Stimulated activated CD8-positive, alpha-beta memory T cell treated with anti-CD3 and anti-CD28 coated beads, Interleukin-7, amount 100 ng/mL, for 1 hour (primary cell): ENCODE measurements at places on chromosomes 6 and 20.

DNA sequence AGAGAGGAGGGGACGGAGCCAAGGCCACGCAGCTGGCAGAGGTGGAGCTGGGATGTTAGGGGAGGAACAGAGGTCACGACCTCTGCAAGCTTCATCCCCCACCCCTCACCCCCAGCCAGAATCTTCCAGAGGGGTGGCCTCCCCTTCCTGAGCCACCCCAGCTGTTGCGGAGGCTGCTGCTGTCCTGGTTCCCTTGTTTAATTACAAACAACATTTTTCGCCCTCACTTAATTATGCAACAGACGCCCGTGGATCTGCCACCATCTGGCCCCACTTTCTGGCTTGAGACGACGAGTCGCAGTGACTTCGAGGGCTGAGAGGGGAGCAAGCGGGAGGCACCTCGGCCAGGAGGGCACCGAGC, 153.7 kb upstream of the PTPN1 start:
- no peak for DNase-seq

- DNase-seq: peak; percentile 44
Observed at GRCh38 chr20:41135187-41135887, 2.0 kb upstream of the PLCG1 start.

GRCh38 chr20:35823937-35824336, 52.1 kb downstream of the PHF20 start:
- no peak for DNase-seq

- DNase-seq: no peak
Observed at GRCh38 chr20:44331201-44331600, 5.6 kb upstream of the R3HDML start.

DNA sequence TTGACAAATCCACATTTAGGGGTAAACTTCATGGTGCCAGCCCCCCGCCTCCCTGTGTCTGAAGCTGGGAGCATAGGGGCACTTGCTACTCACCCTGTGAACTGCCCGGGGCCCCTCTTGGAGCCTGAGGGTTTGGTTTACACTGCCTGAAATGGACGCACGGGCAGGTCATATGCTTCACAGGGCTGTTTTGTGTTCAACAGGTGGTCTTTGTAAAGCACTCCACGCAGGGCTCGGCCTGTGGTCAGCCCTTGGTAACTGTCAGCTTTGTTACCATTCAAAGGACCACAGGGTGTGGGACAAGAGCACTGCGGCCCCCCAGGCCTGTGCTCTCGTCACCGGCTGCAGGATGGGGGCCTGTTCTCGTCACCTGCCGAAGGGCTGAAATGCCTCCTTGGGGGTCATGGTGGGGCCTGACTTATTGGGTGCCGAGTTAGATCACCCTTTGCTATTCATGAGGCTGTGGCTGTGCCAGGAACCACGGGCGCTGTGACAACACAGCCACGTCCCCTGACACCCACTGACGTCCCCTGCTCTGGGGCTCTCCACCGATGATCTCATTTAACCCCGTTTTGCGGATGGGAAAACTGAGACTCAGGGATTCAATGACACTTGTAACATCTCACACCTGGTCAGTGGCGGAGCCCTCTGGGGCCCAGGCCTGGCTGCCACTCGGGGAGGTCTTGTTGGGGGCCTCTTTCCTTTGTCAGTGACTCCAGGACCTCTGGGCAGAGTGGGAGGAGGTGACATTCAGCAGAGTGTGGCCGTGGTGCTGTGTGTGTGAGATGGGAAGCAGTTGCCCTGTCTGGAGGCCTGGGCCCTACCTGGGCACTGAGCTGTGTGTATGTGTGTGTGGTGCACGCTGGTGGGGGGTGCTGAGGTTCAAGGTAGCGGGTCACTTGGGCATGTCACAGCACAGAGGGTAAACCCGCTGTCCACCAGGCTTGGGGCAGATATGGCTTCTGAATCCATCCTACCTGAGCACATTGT, 24.9 kb downstream of the ZBP1 start:
- no peak for DNase-seq

GRCh38 chr6:11812439-11812838, 33.8 kb upstream of the ADTRP start:
- no peak for DNase-seq

GRCh38 chr6:42078386-42078785, 28.1 kb downstream of the TAF8 start:
- no peak for DNase-seq

DNA sequence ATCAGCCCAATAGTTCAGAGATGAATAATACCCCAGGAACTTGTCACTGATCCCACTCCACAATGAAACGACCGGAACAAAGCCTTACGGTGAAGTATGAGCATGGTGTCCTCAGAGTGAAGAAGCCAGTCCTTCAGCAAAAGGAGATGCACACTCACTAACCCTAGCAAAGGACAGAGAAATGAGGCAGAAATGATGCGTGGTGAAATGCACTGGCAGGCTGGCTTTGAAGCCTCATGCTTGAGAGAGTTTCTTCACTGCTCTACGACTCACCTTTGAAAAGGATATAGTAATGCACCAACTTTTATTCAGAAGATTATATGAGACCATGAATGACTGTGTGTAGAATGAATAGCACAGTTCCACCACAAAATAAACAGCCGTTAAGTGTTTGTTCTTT, 74.8 kb downstream of the PHACTR1 start:
- DNase-seq: no peak

DNA sequence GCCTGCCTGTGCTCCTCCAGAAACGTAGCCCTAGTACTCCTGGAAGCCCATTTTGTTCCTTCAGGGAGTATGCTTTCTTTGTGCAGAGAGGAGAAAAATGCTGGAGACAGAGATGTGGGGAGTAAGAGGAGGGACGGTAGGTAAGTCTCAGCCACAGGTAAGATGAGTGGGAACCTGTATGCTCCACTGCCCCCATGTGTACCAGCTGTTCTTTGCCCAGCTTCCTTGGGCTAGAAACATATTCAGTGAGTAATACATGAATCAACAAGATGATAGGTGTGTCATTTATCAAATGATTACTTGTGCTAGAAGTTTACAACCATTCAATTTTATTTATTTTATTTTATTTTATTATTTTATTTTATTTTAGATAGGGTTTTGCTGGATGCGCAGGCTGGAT, 13.6 kb upstream of the CEP85L start:
- DNase-seq: no peak

DNA sequence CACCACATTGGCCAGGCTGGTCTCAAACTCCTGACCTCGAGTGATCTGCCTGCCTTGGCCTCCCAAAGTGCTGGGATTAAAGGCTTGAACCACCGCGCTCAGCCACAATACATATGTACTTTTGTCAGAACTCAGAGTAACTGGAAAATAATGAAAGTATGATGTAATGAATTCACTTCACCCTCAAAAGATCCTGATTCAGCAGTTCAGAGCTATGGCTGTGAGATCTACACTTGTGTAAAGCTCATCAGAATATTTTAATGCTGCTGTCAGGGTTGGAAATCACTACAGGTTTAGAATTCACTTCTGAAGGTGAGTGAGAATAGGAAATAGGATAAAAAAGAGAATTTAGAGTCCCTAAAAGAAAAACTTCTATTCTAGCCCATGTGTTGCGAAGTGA, 464.5 kb upstream of the NRSN1 start:
- DNase-seq: no peak

GRCh38 chr20:2507464-2507863, 1.3 kb downstream of the ZNF343 start:
- no peak for DNase-seq

DNA sequence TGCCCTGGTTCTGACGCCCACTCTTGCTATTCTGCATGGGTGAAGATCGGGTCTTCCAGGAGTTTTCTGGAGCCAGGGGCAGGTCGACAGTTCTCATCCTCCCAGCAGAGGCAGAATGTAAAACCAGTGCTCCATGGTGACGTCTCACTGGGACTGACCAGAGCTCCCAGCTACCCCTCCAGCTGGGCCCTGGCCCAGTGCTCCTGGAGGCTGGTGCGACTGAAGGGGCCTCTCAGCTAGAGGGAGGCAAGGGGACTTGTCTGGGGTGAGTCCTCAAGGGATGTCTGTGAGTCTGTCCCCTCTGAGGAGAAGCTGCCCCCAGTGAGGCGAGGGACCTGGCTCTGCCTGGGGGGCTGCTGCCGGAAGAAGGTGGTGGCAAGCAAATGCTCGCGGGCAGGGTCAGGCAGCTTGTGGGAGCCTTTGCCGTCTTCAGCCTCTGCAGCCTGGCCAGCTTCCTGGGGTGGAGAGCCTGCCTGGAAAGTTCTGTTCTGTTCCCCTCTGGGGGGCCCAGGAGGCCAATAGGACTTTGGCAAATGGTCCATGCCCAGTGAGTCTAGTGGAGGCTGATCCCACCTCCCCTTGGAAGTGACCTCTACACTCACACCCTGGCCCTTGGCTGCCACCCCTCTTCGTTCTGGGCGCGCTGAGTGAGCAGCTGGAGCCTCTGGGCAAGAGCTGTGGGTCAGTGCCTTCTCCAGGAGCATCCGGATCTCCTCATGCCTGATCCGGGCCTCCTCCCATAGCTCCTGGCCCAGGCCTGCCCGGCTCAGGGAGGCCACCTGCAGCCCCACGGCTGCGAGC, 47.5 kb downstream of the KIAA1755 start:
- no peak for DNase-seq

GRCh38 chr6:43699564-43700186, 12.1 kb upstream of the MRPS18A start:
- DNase-seq: no peak

DNA sequence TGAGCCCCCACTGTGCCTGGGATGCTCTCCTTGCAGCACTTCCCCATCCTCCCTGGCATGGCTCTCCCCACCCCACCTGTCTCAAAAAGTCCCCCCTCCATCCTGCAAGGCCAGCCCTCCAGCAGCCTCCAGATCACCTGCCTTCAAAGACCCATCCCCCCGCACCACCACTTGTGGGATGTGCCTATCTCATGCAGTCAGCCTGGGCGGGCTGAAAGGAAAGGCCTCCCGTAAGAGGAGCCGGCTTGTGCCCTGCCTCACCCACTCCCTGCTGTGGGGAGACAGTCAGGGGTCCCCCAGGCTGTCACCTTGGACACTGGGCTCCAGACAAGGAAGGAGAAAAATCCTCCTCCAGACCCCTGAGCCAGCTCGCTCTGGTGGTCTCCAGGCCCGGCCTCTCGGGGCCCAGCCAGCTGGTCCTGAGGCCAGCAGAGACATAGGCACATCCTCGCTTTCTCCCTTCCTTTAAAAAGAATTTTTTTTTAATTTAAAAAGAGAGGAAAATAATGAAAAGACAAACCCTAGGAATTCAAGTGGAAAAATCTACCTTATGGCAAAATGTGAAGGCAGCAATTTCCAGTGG, 77.3 kb downstream of the GRM4 start:
- no peak for DNase-seq

DNA sequence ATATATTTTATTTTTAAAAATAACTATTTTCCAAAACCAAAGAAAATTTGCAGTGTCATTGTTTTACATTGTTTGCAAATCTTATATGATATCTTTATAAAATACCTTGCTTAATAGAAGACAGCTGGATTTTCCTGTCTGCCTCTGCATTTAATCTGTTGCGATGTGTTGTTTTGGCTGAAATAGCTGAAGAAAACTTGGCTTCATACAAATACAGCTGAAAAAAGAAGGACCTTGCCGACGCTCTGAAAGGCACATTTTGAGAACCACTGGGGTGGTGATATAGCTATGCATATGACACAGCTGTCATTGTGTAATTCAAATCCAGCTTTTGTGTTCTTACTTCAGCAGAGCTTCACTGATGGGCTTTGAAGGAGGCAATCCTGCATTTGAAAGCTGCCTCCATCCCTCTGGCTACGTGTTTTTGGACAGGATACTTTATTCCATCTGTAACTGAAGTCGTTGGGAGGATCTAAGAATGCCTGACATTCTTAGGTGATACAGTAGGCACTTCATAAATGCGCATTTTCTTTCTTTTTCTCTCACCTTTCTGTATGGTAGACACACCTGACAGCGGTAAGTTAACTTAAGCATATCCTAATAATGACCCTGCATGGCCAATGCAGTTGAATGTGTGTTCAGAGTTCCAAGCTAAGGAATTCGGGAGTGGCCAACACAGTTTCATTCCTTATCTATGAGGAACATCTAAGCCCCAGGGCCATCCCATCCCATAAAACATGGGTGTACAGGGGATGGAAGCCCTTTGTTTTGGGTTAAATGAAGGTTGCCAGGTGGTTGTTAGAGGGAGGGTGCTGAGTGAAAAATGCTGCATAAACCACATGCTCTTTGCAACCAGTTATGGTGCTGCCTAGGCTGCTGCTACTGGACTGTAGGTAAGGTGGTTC, 213.0 kb downstream of the TFAP2A start:
- DNase-seq: no peak

DNA sequence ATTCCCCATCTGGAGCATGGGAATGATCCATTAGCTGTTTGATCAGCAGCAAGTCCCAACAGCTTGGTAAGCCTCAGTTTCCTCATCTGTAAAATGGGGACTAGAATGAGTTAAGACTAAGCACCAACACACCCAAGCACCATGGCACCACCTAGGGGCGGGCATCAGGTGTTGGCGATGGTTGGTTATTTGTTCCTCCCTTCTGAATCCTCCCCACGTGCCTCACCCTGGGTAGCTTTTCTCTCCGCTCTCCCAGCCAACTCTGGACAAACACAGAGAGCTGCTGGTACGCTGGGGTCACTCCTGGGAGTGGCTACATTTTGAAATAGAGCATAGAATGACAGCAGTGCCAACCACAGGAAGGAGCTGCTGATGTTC, 13.3 kb upstream of the ITPR3 start:
- DNase-seq: no peak

DNA sequence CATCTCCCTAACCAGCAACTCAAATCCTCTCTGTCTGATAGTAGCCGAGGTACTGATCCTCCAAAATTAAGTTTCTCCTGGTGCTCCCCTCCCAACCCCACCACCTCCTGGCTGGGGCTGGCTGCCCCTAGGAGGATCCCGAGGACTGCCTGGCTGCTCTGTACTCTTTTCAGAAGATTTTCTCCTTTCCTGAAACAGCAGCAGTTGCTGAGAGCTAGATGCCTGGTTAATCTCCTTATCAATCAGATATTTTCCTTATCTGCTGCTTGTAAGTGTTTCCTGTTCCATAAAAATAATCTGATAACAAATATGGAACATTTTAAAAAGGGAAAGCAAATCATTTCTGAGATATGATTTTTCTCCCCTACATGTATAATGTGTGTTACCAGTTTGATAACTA, 52.8 kb downstream of the ZMYND8 start:
- no peak for DNase-seq

DNA sequence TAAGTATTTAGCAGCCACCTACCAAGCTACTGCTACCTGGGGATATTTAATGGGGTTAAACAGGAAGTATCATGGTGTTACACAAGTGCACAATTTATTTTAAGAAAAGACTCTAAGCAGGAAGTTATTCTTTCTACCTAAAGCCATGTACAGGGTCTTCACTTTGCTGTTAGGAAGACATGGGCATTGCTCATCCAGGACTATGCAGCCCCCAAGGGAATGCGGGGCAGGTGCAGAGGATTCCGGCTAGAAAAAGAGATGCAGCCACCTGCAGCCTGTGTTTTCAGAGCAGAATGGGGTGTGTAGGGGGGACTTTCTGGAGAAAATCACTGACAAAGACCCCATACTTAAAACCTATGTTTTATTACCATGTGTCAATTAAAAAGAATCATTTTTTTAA, 399.1 kb upstream of the NOX3 start:
- no peak for DNase-seq

GRCh38 chr6:7895125-7895423, 15.5 kb downstream of the TXNDC5 start:
- no peak for DNase-seq

- DNase-seq: no peak
Observed at GRCh38 chr20:21715193-21715881, 9.9 kb downstream of the PAX1 start.

GRCh38 chr6:144334150-144334708, 49.1 kb downstream of the UTRN start:
- DNase-seq: peak; percentile 52
